ENCODE measurements at places on chromosomes 5 and 9.

- DNase-seq: no peak
These were observed 459.3 kb downstream of the MAT2B start for GRCh38 chr5:163964671-163965070.

- DNase-seq: no peak
These were observed 123.0 kb downstream of the PAX5 start for GRCh38 chr9:36911037-36911436.

- no peak for DNase-seq
These were observed 314.7 kb downstream of the MLLT3 start for GRCh38 chr9:20307621-20308020.

- peak; percentile 78 for DNase-seq
These were observed 35.9 kb upstream of the ARSB start for GRCh38 chr5:79020861-79021561.

DNA sequence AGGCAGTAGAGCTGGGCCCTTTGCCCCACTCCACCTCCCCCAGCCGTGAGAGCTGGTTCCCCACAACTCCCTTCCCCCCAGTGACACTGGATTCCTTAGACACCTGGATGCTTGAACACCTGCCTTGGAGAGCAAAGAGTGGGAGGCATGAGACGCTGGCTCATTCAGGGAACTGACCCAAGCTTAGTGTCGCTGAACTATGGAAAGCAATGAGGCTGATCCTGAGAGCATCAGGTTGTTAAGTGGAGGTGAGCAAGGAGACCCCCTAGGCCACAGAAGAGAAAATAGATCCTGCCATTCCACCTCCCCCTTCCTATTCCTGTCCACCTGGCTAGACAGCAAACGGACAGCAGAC lies 2.0 kb downstream of the CCL19 start:
- DNase-seq: no peak

DNA sequence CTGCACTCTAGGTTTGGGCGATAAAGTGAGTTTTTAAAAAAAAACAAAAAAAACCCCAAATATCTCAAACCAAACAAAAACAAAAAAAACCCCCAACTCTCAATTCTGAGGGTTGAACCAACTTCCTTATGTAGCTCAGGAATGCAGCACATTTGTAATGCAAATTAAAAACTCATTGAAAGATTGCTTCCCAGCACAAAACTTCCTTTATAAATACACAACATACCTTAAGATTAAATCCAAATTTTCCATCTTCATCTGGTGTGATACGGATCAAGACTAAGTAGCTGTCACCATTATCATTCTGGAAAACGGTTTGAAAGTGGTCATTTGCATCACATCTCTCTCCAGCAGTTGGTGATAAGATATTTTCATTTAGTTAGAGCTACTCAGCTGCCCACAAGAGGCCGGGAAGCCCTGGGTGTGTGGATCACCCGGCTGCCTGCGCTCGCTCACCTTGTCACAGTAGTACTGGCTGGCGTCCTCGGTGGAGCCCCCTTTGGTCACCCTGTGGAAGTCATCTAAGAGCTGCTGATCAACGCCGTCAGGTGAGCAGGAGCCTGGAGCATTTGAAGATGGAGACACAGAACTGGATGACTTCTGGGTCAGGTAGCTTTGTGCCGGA lies 88.2 kb downstream of the PTPN3 start:
- DNase-seq: no peak

DNA sequence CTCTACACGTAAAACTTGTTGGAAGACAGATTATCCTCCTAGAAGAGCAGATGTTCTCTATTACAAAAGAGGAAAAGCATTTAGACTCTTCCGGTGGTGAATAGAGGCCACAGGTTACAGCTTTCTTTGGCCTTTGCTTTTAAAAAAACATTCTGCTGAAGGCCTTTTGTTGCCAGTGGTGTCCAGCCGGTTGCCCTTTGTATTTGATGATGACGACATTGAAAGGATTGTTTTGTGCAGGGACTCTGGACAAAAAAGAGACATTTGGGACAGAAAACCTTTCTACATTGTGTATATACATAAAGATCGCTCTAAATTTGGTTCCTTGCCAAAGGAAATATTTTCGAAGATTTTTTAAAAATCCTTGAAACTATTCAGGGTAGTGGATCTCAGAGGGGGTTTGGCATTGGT lies 180.3 kb downstream of the C9orf152 start:
- no peak for DNase-seq

DNA sequence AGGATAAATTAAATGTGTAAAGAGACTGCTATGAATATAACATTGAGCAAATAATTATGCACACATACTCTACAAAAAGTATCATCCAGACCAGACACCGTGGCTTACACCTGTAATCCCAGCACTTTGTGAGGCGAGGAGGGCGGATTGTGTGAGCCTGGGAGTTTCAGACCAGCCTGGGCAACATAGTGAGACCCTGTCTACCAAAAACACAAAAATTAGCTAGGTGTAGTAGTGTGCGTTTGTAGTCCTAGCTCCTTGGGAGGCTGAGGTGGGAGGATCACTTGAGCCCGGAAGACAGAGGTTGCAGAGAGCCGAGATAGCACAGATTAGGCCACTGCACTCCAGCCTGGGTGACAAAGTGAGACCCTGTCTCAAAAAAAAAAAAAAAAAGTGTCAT lies 2.4 kb upstream of the CDC42SE2 start:
- no peak for DNase-seq

GRCh38 chr5:134086225-134086942 lies 28.1 kb upstream of the TCF7 start:
- DNase-seq: no peak

DNA sequence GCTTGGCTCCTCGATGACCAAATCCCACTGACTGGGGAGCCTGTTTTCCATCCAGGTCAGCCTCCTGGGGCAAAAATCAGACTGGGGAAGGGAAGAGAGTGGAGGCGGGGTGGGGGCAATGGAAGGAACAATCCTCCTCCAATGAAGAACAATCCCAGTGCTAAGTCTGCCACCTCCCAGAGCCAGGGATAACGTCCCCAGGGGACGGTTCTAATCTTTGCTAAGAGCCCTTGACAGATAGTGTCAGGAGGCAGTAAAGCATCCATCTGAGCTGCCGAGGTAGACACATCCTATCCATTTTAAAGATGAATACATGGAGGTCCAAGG lies 298.5 kb upstream of the MSX2 start:
- DNase-seq: no peak

DNA sequence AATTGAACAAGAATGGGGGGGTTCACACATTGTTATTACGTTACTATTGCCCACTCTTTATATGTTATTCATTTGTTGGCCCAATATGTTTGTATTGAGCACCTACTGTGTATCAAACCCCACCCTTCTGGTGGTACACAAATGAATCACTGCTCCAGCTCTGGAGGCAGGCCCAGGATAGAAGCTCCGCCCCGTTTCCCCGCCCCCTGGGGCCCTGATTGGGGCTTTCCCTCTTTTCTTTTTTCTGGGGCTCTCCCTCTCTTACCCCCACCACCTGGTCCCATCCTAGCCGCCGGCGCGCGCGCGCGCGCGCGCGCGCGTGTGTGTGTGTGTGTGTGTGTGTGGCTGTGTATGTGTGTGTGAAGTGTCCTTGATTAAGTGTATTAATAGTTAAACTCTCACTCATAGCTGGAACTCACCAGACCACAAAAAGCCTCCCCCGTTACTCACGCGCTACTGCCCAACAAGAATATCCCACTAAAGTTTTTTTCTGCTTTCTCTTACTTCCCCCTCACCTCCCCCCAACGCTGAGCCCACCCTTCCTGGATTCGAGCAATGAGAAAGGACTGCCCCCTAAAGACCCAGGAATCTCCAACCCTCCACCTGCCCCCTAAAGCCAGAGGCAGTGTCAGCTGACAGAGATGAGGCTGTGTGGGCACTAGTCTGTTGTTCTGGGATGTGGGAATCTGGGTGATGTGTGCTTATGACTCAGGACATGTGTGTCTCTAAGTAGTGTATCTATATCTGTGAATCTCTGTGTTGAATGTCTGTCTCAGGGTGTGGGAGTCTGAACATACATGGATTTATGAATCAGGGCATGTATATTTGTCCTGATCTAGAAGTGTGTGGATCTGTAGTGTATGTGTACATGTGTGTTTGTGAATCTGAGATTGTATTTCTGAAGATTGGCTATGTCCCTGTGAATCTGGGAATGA lies 4.0 kb downstream of the CXXC5 start:
- DNase-seq: peak; percentile 93

- DNase-seq: no peak
These were observed 1.4 kb downstream of the IL11RA start for GRCh38 chr9:34653151-34654072.

GRCh38 chr9:126947529-126947928 lies 32.9 kb downstream of the RALGPS1 start:
- peak; percentile 29 for DNase-seq

GRCh38 chr9:76932757-76933156 lies 26.8 kb upstream of the PRUNE2 start:
- DNase-seq: no peak

DNA sequence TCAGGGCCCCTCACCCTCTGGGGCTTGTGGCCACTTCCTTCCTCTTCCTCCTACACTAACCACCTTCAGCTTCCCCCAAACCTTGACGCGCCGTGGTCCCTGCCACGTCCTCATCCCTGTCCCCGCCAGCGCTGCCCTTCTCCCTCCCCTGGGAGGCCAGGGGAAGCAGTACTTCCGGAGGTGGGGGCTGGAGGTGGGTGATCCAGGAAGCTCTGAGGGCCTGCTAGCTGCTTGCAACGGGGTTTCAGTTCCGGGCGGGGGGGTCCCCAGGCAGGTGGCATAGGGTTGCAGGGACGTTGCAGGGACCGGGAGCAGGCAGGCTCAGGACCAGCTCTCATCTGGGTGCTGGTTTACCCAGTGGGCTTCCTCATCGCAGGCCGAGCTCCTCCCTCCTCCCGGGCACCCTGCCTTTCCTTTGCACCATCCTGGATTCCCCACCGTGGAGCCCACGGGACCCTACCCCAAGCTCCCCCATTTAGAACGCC lies 70.0 kb downstream of the RXRA start:
- peak; percentile 83 for DNase-seq

DNA sequence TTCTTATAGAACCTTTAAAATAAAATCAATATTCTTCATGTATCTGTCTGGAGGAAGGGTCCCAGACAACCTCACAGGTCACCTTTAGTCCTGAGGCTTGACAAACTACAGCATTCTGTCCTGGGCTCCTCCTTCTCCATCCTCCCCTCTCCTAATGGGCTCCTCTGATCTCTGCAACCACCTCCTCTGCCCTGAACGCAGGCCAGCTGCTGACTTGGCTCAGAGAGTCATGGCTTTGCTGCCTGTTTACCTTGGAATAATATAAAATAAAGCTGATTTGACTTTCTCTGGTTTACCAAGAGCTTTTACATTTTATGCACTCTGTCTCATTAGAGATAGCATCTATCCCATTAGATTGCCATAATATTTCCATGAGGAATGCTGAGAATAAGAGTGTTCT lies 159.4 kb downstream of the SEMA6A start:
- DNase-seq: no peak

DNA sequence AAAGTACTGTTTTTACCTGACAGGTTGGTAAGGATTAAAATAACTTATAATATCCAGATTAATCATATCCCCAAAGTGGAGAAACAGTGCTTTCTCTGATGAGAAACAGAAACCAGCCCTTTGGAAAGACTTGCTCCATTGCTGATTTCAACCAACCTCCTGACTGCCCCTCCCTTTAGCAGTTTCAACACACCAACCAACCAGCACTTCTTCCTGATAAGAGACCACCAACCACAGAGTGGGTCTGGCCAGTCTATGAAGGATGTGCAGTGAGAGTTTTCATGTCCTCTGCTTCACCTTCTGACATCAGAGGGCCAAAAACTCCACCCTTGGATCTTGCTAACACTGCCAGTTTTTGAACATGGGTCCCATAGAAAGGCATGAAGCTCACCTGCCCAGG lies 28.1 kb downstream of the RIGI start:
- no peak for DNase-seq

- no peak for DNase-seq
These were observed 37.7 kb downstream of the UGT3A2 start for GRCh38 chr5:36028816-36029465.

- peak; percentile 22 for DNase-seq
These were observed 788 bp downstream of the ZNF346 start for GRCh38 chr5:177023303-177023664.

DNA sequence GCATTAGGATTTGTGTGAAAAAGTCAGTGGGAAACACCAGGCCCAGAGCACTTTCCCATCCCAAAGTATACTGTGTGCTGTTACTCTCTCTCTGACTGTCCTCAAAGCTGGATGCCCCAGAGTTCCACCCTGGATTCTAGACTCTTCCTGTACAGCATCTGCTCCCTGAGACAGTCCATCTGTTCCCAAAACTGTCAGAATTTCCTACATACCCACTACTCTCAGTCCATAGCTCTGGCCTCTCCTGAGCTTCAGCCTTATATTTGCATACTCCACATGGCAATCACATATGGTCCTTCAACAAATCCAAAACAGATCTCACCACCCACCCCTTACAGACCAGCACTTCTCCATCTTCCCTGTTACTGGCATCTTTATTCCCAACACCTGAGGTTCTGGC lies 9.5 kb downstream of the ELP1 start:
- DNase-seq: no peak

DNA sequence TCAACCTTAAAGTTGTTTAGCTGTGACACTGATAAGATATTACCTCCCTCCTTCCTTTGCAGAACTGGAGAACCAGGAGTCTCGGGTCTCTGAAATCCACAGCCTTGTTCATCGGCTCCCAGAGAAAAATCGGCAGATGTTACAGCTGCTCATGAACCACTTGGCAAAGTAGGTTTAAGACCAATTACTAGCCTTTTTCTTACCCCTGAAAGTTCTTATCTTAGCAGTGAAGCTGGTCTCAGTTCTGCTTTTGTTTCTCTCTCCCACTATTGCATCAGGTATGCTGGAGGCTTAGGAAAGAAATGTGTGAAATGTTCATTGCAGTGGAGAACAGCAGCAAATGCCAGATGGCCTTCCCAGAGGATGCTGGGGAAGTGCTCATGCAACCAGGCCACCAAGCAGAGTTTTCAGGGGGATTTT lies 287.4 kb downstream of the ARHGAP26 start:
- peak; percentile 82 for DNase-seq

DNA sequence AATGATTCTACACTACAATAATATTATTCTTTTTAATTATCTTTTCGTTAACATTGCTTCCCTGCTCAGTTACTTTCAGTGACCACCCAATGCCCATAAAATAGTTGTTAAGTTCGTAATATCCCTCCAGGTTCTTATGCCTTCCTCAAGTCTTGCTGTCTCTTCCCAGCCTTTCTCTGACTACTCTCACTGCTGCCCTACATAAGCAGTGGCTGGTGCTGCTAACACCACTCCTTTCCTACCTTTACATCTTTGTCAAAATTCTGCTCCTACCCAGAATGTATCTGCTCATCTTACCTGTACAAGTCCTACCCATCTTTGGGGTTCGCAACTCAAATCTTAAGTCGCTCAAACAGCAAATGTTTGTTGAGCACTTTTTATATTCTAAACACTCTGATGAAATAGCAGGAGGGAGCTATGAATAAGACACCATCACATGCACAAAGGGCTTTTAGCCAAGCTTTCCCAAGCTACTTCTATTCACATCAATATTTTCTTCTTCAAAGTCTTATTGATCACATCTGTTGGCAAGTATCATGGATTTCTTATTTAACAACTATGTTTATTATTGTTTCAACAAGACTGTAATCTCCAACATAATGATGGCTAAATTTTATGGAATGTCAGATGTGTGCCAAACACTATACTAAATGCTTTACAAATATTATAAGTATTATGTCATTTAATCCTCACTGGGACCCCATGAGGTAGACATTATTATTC lies 29.5 kb downstream of the SLC25A46 start:
- no peak for DNase-seq

GRCh38 chr5:122844136-122844909 lies 1.1 kb upstream of the SNX24 start:
- DNase-seq: peak; percentile 10

Data from GM12865 (cell line).